RKO (cell line): ENCODE measurements at places on chromosomes 5 and 9.
A peak's percentile ranks its signal among the peaks of the same experiment; 100 is the strongest.

GRCh38 chr9:87658511-87658910 is 67.4 kb upstream of the CTSL start:
- DNase-seq: no peak

DNA sequence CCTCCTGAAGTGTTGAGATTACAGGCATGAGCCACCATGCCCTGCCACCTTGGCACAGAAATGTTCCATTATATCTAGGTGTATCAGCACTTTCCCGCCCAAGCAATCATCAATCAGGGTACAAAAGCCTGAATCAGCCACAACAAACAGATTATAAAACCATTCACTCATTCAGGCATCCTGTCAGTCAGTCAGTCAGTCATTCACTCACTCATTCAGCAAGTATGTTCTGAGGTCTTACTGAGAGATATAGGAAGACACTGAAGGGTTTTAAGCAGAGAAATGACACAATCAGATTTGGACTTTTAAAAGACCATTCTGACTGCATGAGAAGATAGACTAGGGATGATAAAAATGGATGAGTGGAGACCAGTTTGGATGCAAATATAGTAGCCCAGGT is 13.1 kb downstream of the PSMD5 start:
- no peak for DNase-seq

DNA sequence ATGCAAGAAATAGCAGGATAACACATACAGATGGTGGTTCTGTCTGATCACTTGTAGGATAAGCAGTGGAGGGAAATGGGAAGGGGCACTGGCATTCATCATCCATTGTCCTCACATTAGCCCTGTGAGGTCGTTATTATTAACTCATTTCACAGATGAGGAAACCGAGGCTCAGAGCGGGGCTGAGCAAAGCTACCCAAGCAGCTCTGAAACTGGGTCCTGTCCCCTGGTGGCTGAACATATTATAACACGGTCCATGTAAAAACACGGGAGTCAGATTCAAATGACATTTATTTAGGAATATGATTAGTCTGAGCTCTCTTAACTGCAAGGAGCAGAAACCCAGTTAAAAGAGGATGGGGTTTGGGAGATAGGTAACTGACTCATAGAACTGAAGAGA is 43.1 kb downstream of the HRH2 start:
- peak; percentile 22 for DNase-seq

- no peak for DNase-seq
Measured at GRCh38 chr5:71862507-71863060, 143.5 kb downstream of the CARTPT start.

GRCh38 chr5:135629666-135630065 is 50.9 kb upstream of the CXCL14 start:
- no peak for DNase-seq

DNA sequence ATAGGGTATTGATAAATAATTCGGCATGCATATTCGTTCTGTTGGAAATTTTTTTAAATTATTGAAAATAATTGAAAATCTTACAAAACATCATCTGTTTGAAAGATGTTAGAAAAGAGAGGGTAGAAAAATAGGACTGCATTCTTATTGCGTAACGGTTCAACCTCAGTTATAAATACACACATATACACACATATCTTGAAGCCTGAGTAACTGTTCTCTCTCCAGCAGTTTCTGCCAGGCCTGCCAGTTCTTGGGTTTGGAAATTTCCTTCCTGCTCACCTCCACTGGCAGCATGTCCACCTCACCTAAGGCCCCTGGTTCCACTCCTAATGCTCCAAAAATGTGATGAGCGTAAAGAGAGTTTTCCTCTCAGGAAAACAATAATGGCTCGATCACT is 9.1 kb downstream of the SPATA31E1 start:
- no peak for DNase-seq

- no peak for DNase-seq
Measured at GRCh38 chr5:103510851-103511553, 51.6 kb downstream of the NUDT12 start.

DNA sequence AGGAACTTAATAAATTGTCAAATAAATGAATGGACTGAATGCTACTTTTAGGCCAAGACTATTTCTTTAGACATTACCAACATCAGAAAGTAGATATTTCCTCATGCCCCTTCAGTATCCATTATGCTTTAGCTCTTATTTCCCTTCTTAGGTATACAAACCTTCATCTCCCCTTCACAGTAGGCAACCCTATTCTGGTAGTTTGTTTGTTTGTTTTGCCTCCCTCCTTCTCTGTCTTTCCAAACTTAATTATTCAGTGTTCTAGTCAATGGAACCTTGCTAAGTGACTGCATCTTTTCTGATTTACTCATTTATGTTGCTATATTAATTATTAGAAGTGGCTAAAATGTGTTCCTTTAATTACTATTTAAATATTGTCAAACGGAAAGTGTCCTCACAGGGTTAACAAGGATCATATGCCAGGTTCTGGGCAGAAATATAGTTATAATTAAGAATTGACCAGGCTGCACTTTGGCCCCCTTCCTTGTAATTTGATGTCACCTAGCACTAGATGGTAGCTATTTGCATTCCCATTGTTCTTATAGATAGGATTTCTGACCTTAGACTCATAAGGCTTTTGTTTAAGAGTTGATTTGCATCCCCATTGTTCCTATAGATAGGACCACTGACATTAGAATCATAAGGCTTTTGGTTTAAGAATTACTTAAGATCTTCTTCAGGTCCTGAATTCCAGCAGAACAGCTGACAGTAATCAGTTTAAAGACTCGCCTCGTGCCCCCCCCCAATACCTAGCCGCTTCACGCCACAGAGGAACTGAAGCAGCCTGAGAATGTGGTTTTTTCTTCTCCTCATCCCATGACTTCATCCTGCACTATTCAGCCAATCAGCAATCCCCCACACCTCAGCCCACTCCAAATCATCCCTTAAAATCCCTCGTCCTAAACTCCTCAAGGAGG is 84.4 kb upstream of the NUDT12 start:
- no peak for DNase-seq

DNA sequence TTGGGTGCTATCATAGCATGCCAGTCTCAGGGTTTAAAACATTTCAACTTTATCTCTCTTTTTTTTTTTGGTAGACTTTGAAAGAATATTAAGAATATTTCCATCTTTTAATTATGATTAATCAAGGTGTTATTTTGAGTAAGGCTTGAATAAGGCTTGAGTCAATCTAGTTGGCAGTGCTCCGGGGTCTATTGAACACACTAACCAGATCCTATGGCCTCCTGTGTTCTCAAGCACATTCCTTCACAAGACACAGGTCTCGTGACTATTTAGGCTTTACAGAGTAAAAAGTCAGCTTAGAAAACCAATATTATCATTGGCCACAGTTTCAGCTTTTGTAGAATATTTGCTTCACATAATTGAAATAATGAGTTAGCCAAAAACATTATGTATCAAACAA is 151.2 kb downstream of the ARHGEF28 start:
- no peak for DNase-seq

DNA sequence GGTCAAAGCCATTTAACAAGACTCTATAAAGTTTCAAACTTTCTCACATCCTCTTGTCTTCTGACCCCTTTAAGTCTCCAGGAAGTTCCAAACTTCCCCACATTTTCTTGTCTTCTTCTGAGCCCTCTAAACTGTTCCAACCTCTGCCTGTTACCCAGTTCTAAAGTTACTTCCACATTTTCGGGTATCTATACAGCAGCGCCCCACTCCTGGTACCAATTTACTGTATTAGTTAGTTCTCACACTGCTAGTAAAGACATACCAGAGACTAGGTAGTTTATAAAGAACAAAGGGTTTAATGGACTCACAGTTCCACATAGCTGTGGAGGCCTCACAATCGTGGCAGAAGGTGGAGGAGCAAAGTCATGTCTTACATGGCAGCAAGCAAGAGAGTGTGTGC is 23.3 kb upstream of the PRLR start:
- DNase-seq: no peak

DNA sequence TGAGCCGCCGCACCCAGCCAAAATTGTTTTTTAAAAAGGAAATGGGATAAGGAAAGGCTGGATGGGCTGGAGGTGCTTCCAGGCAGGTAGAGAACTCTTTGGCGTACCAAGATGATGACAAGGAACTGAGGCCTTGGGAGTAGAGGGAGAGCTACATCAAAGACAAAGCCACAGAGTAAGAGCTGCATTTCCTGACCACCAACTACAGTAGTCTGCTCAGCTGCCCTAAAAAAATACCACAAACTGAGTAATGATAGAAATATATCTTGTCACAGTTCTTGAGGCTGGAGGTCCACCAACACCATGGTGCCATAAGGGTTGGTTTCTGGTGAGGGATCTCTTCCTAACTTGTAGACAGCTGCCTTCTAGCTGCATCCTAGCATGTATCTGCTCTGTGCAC is 8.2 kb downstream of the OR1K1 start:
- DNase-seq: no peak
